Muscle of arm (tissue), 14 donors: ENCODE measurements at places on chromosomes 13 and 19.

- no peak for DNase-seq
Measured at GRCh38 chr13:105513448-105513847, 1022.0 kb downstream of the EFNB2 start.

- DNase-seq, result no peak
Measured at GRCh38 chr13:44158098-44158521, 215.5 kb upstream of the SERP2 start.

GRCh38 chr19:19758164-19758563 lies 25.3 kb upstream of the ZNF14 start:
- no peak for DNase-seq

- no peak for DNase-seq
Measured at GRCh38 chr19:49488046-49488862, 846 bp downstream of the RPL13A start.

- DNase-seq, result no peak
Measured at GRCh38 chr13:74206061-74206561, 71.9 kb upstream of the KLF12 start.

- no peak for DNase-seq
Measured at GRCh38 chr19:4197228-4197624, 14.7 kb downstream of the ANKRD24 start.
